ENCODE measurements at places on chromosomes 13 and 19. TPM values are rescaled to one million over a fixed set of nuclear protein-coding genes. Genes with fewer than 3 reads are reported as not detected.

DNA sequence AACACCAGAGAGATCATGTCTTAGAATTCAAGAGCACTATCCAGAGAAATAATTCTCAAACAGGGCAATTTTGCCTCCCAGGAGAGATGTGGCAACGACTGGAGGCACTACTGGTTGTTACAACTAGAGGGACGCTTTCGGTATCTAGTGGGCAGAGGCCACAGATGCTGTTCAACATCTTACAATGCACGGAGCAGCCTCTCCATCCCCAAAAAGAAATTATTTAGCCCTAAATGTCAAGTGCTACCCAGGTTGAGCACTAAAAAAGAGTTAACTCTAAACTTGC lies 78.6 kb downstream of the ABCC4 start:
- DNase-seq, result no peak

DNA sequence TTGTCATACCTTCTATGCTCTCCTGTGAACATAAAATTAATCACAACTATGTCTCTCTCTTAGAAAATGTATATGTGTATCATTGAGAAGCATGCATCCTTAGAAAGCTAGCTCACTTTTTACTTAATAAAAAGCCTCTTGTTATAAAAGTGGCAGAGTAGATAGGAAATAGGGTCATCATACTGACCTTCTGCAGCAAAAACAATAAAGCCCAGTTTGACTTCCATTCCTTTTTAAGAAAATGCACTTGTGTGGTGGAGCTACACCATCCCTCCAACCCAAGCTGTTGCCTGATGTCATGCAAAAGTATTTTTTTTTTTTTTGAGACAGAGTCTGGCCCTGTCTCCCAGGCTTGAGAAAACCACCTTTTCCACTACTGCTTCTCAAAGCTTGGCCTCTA lies 393.3 kb downstream of the LIG4 start:
- DNase-seq, result no peak

DNA sequence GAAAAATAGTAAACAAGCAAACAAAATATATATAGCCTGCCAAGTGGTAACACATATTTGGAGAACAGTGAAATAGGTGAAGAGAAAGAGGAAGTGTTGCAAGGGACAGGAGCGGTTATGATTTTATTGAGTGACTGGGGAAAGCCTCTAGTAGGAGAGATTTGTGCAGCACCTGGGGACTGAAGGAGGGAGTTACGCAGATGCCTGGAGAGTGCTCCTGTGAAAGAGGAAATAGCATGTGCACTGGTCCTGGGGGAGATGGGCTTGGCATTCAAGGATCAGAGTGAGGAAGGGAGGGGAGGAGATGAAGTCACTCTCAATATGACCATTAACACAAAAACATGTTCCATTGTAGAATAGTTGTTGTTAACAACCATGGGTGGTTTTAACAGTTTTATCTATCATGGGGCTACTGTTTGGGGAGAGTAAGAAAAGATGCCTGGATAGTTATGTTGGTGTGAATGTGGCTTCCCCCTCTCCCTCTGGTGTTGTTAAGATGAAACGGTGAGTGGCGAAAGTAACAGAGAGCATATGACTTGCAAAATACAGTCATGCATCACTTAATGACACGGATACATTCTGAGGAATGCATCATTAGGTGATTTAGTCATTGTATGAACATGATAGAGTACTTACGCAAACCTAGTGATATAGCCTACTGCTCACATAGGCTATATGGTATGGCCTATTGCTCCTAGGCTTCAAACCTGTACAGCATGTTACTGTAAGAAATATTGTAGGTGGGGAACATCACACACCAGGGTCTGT lies 251.7 kb upstream of the ARGLU1 start:
- no peak for DNase-seq

DNA sequence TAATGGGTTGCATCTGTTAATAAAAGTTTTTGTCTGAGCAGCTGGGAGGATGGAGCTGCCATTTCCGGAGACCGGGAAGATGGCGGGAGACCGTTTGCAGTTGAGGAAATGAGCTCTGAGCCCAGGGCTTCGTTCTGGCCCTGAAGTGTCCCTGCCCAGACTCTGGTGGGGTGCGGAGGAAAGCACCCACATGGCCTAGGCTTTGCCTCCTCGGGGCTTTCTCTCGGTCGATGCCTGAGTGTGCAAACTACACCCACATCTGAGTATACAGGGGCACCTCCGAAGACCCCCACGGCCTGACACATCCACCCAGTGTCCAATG lies 15.6 kb upstream of the NANOS3 start:
- DNase-seq, result no peak

- no peak for DNase-seq
These were observed 70.8 kb downstream of the LNX2 start for GRCh38 chr13:27549406-27549981.

DNA sequence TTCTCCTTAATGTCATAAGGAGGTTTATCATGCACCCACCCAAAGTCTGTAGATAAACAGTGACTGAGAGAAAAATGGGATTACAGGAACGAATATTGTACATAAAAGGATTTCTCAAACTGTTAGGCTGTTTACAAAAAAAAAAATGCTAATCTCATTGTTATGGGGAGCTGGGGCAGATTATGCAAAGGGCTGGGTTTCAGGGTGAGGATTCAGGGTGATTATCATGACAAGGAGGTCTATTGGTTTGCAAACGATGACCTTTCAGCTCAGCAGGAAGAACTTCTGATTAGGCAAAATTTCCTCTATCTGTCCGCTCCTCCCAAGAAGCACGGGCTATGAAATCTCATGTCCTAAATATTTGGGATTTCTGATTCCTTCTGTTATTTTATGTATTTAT lies 41.4 kb downstream of the NLRP12 start:
- DNase-seq, result no peak

GRCh38 chr19:41804336-41804735 lies 7.9 kb downstream of the CEACAM3 start:
- DNase-seq, result no peak

The OVOL3 gene
- total RNA-seq, result not detected

The PTGIR gene
- total RNA-seq, result 0.71 TPM

GRCh38 chr13:99290894-99291293 lies 16.3 kb downstream of the GPR183 start:
- no peak for DNase-seq

The FUT2 gene
- 6.6 TPM for total RNA-seq

- DNase-seq, result no peak
These were observed 509.5 kb downstream of the SLITRK1 start for GRCh38 chr13:83372786-83373185.

GRCh38 chr19:8252922-8253589 lies 43.9 kb downstream of the CERS4 start:
- peak; percentile 84 for DNase-seq

The RBM42 gene
- 34.0 TPM for total RNA-seq

DNA sequence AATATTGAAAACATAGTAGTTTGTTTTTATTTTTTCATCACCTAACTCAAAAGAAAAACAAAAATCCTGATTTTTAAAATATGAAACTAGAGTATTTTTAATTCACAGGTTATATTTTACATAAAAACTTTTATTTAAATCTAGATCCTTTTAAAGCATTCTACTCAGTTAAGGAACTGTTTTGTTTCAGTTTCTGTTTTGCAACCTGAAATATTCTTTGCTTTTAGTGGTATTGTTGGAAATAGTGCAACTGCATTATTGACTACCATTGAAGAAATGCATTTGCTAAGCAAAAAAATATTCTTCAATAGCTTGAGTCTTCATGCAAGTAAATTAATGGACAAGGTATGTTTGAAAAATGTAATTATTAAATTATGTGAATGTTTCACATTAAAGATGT lies 43.8 kb downstream of the COG6 start:
- DNase-seq, result no peak

DNA sequence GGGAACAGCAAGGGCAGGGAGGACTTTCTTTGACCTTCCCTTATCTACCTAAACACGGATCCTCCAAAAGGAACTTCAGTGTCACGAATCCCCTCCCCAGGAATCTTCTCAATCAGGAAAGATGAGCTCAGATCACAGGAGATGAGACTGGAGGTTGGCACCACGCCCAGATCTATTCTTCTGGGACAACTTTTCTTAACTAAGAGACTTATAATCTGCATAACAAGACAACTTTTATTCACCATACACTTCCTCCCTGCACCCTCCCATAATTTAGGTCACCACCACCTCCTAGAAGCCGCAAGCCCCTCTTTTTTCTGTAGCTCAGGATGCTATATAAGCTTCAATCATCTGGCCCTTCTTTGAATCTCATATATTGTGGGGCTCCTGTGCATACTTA lies 19.2 kb upstream of the AKT2 start:
- no peak for DNase-seq

The ZNF562 gene
- 12.2 TPM for total RNA-seq

The SMIM44 gene
- total RNA-seq, result not detected

DNA sequence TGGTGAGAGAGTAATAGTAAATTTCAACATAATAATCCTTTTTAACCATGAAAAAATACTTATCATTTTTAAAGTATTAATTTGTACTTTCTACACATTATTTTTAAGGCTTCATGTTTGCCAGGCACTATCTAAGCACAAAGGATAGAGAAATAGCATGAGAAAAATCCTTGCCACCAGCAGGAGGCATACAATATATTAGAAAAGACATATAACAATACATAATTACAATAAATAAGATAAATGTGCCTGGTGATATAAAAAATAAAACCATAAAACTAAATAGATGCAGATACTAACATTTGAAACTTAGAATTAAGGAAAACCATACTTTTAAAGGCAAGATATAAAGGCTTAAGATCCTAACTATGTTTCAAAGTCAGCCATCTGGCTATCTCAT lies 1256.4 kb downstream of the DIAPH3 start:
- DNase-seq, result no peak

The GDF15 gene
- total RNA-seq, result 252 TPM

GRCh38 chr13:73370066-73370465 lies 311.3 kb downstream of the KLF5 start:
- DNase-seq, result no peak

The GPR12 gene
- not detected for total RNA-seq

The C19orf73 gene
- total RNA-seq, result 2.0 TPM

The ZNF682 gene
- 3.1 TPM for total RNA-seq

DNA sequence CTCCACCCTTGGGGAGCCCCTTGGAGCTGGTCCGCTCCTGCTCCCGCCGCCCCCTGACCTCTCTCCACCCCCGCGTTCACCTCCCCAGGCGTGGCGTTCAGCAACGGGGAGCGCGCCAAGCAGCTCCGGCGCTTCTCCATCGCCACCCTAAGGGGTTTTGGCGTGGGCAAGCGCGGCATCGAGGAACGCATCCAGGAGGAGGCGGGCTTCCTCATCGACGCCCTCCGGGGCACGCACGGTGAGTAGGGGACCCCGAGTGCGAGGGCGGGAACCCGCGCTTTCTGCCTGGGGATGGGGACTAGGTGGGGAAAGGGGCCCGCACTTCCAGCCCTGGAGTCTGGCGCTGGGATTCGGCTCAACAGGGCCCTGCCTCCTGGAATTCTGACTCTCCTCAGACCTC lies 1.7 kb downstream of the CYP2A13 start:
- no peak for DNase-seq

DNA sequence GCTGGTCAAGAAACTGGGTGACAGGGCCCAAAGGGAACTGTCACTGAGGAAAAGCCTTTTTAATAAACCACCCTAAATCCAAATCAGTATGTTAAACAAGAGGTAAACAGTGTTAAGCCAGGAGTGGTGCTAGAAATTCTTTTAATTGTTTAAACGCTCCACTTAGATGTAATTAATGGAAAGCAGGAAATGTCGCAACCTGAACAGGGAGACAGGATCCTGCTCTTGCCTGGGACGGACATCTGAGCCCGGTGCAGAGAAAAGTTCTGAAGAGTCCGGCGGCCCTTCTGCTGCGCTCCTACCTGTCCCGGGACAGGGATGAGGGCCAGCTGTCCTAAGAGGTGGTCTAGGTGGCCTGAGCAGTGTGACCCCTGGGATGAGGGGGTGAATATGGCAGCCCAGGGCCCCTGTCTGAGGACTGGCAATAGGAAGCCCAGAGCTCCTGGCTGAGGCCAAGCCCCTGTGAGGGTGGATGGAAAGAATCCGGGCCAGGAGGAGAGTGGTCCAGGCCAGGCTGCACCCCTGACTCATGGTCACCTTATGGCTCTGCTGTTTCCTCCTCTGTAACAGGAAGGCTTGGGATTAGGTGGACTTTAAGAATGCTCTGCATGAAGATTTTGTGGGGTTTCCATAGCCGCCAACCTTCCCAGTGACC lies 112.8 kb upstream of the GJB6 start:
- DNase-seq, result no peak

DNA sequence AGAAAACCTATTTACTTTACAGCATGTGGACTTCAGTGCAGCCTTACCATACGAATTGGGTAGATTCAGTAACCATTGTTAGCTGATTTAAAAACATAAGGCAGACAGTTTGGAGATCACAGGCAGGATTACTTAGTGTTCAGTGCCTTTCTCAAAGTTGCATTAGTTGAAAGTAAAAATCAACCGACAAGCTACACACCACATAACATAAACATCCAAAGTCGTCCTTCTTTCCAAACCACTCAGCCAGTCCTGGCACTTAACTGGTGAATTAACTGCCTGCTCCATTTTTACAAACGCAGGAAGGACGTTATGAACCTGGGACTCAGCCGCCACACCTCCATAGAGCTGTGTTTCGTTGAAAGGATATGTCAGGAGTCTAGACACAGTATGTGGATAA lies 91.4 kb downstream of the COL4A1 start:
- DNase-seq, result no peak

DNA sequence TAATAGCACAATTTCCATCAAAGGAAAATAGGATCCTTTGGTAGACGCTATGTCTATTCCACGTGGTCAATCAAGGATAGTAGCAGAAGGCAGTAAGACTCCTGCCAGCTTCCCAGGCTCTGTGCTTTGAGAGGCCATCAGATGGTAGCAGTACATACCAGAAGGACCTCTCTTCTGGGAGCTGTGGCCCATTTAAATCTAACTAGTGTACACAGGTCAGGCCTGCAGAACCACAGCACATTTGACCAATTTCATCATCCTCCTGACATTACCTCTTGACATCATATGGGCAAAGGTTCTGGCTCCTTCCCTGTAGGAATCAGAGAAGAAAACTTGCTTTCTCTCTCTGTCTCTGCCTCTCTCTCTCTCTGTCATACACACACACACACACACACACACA lies 229.6 kb upstream of the HTR2A start:
- DNase-seq, result no peak

DNA sequence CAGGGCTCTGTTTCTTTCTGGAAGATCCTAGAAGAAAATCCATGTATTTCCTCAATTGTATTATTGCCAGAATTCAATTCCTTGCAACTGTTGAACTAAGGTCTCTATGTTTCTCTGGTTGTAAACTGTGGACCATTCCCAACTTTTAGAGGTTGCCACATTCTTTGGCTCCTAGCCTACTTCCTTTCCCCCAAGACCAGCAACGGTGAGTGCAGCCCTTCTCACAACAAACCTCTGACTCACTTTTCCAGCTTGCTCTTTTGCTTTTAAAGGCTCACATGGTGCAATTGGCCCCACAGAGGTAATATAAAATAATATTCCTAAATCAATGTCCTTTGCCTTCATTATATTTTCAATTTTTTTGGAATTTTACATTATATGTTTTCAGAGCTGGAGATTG lies 371.3 kb downstream of the SLITRK5 start:
- no peak for DNase-seq

The SYMPK gene
- 44.7 TPM for total RNA-seq

GRCh38 chr13:46134961-46135522 lies 30.2 kb upstream of the CPB2 start:
- peak; percentile 69 for DNase-seq
